Left renal pelvis (tissue), 4 donors: ENCODE measurements at places on chromosomes 2 and 18. TPM values are rescaled to one million over a fixed set of nuclear protein-coding genes. Genes with fewer than 3 reads are reported as not detected.

The POTEC gene
- 0.03 TPM for polyA plus RNA-seq

The DYNAP gene
- not detected for polyA plus RNA-seq

The ACTG2 gene
- 1.6 TPM for polyA plus RNA-seq

The HOXD8 gene
- polyA plus RNA-seq, result 182 TPM

DNA sequence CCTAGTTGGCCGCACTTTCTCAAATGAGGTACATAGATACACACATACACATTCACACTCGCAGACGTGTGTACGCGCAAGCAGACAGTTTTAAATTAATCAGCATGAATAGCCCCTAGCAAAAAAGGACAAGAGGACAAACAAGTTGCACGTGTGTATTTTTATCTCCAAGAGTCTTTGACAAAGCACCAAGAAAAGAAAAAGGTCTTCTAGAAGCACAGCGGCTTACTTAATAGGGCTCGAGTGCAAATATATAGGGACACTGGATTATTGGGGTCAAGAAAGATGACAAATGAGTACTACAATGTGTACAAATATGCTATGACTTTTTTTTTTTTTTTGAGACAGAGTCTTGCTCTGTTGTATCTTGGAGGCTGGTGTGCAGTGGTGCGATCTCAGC lies 1.7 kb upstream of the BCL2 start:
- DNase-seq, result no peak

- no peak for DNase-seq
Observed at GRCh38 chr2:127984551-127984950, 43.3 kb downstream of the SAP130 start.

- DNase-seq, result no peak
Observed at GRCh38 chr2:231199219-231199618, 788 bp downstream of the ARMC9 start.

DNA sequence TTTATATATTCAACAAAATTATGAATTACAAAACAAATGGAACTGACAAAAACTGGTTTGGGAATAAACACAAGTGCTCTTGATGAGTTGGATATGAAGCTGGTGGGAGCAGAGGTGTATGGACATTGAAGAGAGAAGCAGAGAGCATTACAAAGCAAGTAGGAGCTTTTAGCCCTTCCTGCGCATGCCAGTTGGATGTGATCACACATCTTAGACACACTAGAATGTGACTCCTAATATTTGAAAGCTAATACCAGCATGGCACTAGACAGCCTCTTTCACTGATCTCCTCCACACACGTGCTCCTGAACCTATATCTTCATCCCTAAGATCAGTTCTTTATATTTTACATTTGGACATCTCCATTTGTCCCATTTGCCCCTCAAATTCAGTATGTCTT lies 298.1 kb downstream of the MTX2 start:
- DNase-seq, result no peak

- no peak for DNase-seq
Observed at GRCh38 chr2:100895402-100895801, 75.5 kb downstream of the NPAS2 start.

GRCh38 chr2:158497486-158497885 lies 40.7 kb downstream of the PKP4 start:
- DNase-seq, result no peak

DNA sequence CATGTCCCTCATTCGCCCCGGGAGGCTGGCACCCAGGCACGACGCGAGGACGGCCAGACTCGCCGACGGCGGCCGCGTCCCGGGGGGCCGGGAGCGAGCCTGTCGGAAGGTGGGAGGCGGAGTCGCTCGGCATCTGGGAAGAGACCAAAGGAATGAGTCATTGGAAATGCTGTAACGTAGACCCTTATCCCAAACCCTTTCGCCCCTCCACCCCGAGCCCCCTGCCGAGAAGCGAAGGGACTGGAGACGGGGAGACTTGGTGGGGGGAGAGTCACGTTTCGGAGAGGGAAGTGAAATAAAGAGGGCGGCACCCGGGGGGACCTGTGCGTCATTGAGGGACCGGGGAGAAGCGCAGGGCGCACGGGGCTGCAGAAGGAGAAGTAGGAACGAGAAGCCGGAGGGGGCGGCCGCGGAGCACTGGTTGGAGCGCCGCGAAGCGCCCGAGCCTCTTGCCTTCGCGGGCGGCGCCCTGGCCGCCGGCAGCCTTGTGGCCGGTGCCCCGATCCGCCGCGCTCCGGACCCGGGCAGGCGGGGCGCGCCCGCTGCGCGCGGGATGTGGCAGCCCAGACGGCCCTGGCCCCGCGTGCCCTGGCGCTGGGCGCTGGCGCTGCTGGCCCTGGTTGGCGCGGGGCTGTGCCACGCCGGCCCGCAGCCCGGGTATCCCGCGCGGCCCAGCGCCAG lies at the start of gene EMILIN2:
Gene EMILIN2, plus strand, starts transcription at position 371 of the 681 bp plus-strand sequence. Its CDS starts 183 bp downstream, at position 554.
- no peak for DNase-seq

- DNase-seq, result no peak
Observed at GRCh38 chr18:23281626-23282436, 146.5 kb downstream of the CABLES1 start.

- DNase-seq, result peak; percentile 6
Observed at GRCh38 chr18:36942264-36942663, 113.3 kb downstream of the KIAA1328 start.

- no peak for DNase-seq
Observed at GRCh38 chr2:232386740-232387450, 8.3 kb downstream of the ALPP start.

DNA sequence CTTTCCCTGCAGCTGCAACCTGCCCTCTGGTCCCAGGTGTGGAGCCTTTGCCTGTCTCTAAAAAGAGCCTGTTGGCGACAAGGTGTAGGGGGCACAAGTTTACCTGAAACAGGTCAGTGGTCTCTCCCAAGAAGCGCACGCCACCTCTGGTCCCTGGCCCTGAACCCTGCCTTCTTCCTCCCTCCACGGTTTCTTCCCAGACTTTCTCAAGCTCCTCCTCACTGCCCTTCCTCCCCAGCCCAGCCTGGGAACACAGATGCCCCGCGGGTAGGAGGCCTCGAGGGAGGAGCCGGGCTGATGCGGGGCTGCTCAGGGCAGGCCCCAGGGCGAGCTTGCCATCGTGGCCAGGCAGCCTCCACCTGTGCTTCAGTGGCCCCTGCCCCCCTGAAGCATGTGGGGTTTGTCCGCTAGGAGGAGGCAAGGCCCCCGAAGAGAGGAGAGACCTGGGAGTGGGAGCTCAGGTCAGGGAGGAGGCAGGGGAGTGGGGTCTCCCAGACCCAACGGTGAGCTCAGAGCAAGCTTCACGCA lies 89.5 kb downstream of the SMAD7 start:
- DNase-seq, result no peak
